ENCODE measurements at places on chromosomes 3 and 15.

DNA sequence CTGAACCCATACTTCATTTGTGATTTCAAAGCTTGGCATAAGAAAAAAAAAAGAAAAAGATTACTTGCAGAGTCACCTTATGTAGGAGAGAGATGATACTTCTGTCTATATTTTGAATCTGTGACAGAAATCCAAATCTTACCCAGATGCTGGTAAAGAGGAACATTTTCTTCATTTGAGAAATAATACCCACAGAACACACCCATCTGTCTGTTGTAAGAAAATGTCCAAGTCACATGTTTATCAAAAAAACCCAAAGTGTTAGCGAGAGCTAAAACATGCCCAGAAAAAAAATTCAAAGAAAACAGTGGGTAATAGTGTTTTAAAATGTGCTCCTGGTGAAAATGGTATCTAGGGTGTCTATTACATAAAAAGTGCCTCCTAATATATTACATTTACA, 18.0 kb upstream of the RAP2B start:
- no peak for DNase-seq

DNA sequence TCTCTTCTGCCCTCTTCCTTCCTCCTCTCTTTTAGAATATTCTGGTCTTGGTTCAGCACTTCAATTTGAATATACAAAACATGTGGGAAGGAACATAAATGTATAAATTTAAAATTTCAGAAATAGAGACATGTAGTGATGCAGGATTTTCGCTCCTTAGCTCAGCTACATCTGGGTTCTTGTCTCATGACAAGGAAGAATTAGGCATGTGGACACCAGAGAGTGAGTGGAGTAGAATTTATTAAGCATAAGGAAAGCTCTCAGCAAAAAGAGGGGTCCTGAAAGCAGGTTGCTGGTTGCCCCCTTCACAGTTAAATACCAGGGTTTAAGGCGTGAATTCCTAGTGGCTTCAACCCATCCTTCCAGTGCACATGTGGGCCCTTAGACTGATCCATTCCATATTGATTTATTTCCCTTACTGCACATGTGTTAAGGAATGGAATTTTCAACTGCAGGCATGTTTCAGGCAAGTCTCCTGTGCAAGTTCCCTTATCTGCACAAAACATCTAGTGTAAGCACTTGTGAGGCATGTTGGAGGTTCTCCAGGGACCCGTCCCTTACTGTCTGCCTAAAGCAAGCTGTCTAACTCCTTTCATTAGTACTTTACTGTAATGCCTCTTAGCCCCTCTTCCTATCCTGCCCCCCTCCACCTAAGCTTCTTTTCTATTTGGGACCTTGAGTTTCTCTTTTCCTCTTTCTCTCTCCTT, 133.2 kb upstream of the STRIT1 start:
- no peak for DNase-seq

GRCh38 chr15:64544450-64544849, 84.1 kb downstream of the ZNF609 start:
- DNase-seq, result no peak

GRCh38 chr15:73474785-73475184, 31.8 kb downstream of the REC114 start:
- no peak for DNase-seq

DNA sequence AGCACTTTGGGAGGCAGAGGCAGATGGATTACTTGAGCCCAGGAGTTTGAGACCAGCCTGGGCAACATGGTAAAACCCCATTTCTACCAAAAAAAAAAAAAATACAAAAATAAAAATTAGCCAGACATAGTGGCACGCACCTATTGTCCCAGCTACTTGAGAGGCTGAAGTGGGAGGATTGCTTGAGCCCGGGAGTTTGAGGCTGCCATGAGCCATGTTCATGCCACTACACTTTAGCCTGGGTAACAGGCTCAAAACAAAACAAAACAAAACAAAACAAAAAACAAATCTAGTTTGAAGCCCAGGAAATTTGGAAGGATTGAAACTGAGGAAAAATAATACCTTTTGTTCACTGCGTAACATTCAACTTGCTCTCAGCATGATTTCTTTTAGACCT, 16.6 kb downstream of the TMOD3 start:
- DNase-seq, result no peak

GRCh38 chr15:82540055-82540983, at the start of gene RPS17:
TSS of gene RPS17 (minus strand) at chr15:82540457. CDS start at chr15:82540428, 29 bp downstream.
- no peak for DNase-seq

DNA sequence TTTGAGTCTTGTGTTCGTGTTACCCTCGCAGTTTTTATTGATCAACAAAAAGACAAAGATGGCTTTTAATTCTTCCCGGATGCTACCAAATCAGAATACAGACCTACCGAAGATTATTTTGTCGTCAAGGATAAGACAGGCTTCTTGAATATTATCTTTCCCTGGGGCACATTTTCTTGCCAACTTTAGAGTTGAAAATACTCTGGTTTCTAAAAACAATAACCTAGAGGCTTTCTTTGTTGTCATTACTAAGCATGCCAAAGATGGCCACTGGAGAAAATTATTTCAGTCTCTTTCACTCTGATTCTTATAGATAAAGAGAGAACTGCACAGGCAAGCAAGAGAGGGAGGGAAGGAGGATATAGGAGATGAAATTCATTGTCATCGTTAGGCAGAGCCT, 33.9 kb downstream of the OXNAD1 start:
- no peak for DNase-seq

DNA sequence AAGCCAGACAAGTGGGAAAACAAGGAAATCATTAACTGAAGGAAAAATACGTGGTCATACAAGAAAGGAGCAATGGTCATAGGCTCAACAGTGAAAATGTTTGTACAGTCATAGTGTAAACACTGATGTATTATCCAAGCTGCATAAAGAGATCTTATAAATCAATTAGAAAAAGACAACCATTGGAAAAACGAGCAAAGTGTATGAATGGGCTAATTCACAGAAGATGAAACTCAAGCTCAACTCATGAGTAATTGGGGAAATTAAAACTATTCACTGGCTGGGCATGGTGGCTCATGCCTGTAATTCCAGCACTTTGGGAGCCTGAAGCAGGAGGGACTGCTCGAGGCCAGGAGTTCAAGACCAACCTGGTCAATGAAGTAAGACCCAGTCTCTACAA, 6.4 kb upstream of the IGF2BP2 start:
- DNase-seq, result no peak

DNA sequence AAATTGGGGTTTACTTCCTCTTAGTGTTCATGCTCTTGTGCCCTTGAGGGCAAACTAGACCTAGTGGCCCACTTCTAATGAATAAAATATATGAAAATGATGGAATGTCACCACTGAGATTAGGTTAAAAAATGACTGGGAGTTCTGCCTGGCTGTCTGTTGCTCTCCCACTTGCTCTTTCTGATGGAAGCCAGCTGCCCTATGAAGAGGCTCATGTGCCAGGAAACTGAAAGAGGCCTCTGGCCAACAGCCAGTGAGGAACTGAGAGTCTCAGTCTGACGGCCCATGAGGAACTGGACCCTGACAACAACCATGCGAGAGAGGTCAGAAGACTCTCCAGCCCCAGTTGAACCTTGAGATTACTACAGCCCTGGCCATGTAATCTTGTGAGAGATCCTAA, 107.1 kb upstream of the FHIT start:
- DNase-seq, result no peak

- DNase-seq, result no peak
Observed at GRCh38 chr3:151293127-151293526, 14.8 kb upstream of the P2RY14 start.

DNA sequence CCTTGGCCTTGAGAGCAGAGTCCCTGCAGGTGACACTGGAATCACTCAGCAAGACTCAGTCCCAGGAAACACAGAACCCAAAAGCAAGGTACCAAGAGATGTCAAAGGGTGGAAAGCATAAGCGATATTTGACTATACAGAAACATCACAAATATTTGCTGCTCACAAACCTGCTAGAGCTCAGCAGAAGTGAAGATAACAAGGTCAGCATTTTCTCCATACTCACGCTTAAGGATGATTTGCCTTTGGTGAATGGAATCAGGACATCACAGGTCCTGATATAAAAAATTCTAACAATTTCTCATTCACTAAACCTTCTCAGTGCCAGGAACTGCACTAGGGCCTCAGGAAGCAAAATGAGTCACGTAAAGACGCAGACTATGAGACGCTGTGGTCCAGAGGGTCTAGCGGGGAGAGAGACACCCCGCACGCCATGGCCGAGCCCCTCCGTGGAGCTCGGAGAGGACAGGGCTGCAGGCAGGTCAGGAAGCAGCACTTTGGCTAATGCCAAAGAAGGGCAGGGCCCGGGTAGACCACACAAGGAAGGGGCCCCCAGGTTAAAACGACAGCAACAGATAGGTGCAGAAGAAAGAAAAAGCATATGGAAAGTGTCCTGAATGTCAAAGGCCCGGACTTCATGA, 10.7 kb downstream of the PCSK6 start:
- DNase-seq, result no peak

DNA sequence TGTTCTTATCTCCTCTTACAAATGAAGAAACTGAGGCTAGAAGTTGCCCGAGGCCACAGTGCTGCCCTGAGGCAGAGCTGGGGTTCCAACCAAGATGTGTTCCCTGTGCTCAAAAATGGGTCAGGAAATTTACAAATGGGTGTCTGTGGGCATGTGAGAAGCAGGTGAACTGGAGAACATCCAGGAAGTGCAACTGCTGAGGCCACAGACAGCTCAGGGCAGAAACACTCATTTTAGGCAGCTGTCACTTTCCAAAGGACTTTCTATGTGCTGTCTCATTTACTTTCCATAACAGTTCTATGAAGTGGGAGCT, 47.2 kb upstream of the ATP2B2 start:
- no peak for DNase-seq

- no peak for DNase-seq
Observed at GRCh38 chr3:159763011-159763601, 225.5 kb upstream of the IL12A start.

DNA sequence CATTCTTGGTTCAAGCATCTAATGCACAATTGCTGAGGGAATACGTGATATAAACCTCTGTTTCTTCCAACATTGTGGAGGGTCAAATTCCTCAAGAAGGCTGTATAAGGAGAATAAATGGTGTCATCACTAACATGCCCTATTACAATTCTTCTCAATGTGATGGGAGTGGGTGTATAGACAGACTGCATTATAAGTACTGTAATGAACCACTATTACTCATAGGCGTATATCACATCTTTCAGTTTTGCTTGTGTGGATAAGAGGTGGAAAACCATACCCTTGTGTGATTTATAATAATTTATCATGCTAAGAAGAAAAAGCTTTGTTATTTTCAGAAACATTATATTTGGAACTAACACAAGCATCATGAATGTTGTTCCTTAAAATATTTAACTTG, 35.3 kb upstream of the BBX start:
- DNase-seq, result no peak

- DNase-seq, result no peak
Observed at GRCh38 chr3:33372218-33373081, 67.8 kb downstream of the UBP1 start.

GRCh38 chr3:73529308-73530021, 95.3 kb downstream of the PDZRN3 start:
- DNase-seq, result no peak

DNA sequence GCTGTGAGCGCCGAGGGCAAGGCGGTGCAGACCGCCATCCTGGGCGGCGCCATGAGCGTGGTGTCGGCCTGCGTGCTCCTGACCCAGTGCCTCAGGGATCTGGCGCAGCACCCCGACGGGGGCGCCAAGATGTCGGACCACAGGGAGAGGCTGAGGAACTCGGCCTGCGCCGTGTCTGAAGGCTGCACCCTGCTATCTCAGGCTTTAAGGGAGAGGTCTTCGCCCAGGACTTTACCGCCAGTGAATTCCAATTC, 2.3 kb downstream of the TLNRD1 start:
- DNase-seq, result no peak

- DNase-seq, result no peak
Observed at GRCh38 chr15:91032919-91033803, 10.8 kb upstream of the VPS33B start.

- DNase-seq, result no peak
Observed at GRCh38 chr3:56813653-56813960, 11.9 kb upstream of the ARHGEF3 start.

GRCh38 chr3:195028877-195029606, 241.9 kb downstream of the XXYLT1 start:
- DNase-seq, result no peak

DNA sequence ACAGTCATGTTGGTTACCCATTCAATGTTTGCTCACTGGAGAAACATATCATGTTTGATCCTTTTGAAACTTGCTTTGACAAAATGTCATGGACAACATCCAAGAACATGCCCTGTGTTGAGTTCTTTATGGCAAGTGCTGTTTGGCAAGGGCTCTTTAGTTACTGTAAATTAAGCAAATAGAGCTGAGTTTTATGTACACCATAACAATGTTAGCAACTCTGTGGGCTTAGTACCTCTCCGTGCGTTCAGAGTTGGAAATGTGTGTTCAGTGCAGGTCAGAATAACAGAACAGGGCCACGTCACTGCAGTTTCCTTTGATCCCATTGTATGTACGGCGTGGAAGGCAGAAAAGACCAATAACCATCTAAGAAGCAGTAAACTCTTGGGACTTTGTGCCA, 132.5 kb downstream of the MYRIP start:
- no peak for DNase-seq

GRCh38 chr15:51450001-51450400, 108.5 kb downstream of the GLDN start:
- no peak for DNase-seq

DNA sequence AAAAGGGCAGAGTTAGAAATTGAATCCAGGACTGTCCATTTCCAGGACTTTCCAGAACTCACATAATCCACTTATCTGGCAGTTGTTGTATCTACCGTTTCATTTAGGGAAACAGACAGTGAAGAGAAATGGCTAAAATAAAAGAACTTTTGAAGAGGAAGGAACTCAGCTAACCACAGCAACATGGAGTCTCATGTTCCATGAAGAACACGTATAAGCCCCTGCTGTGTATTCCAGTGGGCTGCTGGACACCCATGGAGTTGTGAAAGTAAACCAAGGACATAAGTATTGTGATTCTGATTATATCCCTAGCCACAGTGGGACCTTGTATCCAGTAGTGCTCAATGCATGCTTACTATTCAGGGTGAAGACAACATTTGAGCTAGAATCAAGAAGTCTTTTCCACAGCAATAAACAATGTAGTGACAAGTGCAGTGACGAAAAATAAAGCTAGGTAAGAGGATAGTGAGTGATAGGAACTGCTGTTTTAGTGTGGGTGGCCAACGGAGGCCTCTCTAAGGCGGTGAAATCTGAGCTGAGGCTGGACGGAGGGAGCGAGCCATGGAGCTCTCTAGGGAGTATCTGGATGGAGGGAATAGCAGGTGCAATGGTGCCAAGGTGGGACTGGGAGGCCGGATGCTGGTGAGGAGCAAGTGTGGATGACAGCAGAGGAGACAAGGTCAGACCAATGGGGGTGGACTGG, 26.8 kb upstream of the TRH start:
- no peak for DNase-seq

DNA sequence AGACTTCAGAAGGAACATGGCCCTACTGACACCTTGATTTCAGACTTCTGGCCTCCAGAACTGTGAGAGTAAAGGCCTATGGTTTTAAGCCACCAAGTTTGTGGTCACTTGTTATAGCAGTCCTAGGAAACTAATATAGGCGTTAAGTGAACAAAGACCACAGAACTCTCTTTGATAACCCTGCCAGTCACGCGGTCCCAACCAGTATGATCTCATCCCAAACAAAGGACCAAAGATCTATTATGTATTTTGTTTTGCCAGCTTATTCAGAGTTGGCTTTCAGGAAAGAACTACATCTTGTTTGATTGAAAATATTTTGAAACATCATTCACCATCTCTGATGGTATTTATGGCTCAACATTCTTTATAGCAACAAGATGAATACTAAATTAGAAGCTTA, 294.4 kb upstream of the SLCO3A1 start:
- no peak for DNase-seq

GRCh38 chr3:177463863-177464262, 266.6 kb upstream of the TBL1XR1 start:
- DNase-seq, result no peak

GRCh38 chr15:74845581-74845980, 2.6 kb upstream of the ULK3 start:
- DNase-seq, result no peak
